ENCODE measurements at places on chromosomes 1 and 21.

- DNase-seq: no peak
These were observed 92.4 kb downstream of the ATP1A1 start for GRCh38 chr1:116465477-116465844.

DNA sequence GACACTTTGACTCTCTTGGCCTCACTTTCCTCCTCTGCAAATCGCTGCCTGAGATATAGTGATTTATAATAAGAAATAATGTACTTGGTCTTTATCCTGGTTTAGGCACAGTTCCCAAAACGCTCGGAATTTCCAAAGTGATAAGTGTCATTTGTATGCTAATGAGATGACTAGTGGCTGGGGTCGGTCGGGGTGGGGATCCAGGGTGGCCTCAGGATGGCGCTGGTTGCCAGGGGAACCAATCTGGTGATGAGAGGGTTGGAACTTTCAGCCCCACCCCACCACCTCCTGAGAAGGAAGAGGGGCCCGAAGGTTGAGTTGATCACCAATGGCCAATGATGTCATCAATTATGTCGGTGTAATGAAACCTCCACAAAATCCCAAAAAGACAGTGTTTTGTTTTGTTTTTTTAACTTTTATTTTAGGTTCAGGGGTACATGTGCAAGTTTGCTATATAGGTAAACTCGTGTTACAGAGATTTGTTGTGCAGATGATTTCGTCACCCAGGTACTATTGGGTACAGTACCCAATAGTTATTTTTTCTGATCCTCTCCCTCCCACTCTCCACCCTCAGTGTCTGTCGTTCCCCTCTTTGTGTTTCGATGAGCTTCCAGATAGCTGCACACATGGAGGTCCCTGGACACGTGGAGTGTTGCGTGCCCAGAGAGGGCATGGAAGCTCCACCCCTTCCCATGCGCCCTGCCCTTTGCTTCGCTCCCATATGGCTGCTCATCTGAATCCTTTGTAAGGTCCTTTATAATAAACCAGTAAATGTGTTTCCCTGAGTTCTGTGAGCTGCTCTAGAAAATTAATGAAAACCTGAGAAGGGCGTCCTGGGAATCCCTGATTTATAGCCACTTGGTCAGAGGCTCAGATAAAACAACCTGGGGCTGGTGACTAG, 97.2 kb downstream of the KCNN3 start:
- DNase-seq: no peak

DNA sequence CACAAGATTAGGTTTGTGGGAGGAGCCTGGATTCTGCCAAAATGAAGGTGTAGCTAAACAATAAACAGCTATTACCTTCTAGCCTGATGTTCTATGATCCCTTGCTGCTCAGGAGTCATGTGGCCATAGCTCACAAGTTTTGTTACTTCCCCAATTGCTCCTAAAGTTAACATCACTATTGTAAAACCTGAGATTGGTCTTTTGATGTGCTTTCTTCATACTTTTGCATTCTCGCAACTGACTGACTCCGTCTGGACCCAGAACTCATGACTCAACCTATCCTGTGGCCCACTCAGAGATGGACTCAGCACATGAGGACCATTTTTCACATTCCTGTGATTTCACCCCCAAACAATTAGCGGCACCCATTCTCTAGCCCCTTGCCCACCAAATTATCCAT, 69.1 kb downstream of the PTGS2 start:
- no peak for DNase-seq

- no peak for DNase-seq
These were observed 28.1 kb downstream of the TMEM50B start for GRCh38 chr21:33451634-33452071.

- DNase-seq: no peak
These were observed 8.2 kb upstream of the LAPTM5 start for GRCh38 chr1:30765556-30766434.

- no peak for DNase-seq
These were observed 10.6 kb upstream of the KIFAP3 start for GRCh38 chr1:170085091-170085490.

- no peak for DNase-seq
These were observed 56.5 kb upstream of the ZNF326 start for GRCh38 chr1:89938171-89939055.

GRCh38 chr1:164137273-164137925, 421.6 kb upstream of the PBX1 start:
- DNase-seq: no peak

DNA sequence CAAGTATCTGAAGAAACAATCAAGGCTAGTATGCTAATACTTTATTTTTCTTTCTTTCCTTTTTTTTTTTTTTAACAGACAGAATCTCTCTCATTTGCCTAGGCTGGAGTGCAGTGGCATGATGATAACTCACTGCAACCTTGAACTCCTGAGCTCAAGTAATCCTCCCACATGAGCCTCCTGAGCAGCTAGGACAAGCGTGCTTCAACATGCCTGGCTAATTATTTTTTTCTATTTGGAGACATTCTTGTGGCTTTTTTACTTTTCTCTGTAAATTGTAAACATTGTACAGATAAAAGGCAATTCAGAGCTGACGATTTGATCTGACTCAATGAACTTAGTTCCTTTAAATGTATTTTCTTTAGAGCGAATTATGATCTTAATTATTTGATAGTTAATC, 41.4 kb downstream of the CCDC18 start:
- no peak for DNase-seq

- DNase-seq: no peak
These were observed 194.1 kb downstream of the ROR1 start for GRCh38 chr1:63967901-63968300.

- no peak for DNase-seq
These were observed 11.0 kb downstream of the MTARC2 start for GRCh38 chr1:220759147-220759546.

GRCh38 chr1:228316589-228317387, 89.8 kb downstream of the TRIM11 start:
- no peak for DNase-seq

DNA sequence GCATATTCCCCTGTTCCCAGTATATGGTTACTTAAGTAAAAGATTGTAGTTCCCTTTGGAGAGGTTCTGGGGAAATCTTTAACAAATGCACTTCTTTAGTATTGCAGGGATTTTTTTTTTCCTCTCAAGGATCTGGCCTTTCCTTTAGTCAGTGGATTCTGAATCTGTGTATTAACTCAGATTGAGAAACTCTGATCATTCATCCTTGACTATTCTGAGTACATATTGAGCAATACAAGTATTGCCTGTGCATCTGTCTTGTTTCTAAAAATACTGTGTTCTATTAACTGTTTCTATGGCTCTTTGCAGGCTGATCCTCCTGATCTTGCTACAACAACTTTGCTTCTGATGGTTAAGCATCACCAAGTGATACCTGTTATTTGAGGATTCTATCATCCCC, 67.8 kb upstream of the FGGY start:
- DNase-seq: no peak

- no peak for DNase-seq
These were observed 528.6 kb downstream of the LTN1 start for GRCh38 chr21:28464095-28464494.

DNA sequence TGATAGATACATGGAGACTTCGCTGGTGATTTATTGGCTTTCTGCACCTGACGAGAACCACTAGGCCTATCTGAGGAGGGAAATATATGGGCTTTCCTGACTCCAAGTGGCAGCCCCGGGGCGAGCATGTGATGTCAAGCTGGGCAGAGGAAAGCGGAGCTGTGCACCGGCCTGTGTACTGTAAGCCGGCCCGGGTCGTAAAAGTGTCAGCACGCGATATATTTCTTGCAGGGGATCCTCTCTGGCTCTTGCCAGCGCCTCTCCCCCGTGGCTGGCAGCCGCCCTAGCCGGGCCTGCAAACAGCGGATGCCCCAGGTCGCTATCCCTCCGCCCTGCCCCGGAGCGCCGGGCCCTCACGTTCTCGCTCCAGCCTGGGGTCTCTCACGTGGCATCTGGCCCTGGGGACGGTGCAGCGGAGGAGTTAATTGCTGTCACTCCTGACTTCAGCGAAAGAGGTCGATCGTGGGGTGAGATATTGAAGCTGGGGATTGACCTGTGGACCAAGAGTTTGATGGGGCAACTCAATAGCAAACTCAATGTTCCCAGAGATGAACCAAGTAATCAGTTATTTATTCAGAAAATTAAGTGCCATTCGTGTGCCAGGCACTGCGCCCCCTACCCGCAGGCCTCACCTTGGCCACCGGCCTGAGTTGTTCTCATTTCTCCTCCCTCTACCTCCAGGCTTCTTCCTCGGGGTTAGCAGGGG, 41.0 kb upstream of the HAO2 start:
- no peak for DNase-seq

DNA sequence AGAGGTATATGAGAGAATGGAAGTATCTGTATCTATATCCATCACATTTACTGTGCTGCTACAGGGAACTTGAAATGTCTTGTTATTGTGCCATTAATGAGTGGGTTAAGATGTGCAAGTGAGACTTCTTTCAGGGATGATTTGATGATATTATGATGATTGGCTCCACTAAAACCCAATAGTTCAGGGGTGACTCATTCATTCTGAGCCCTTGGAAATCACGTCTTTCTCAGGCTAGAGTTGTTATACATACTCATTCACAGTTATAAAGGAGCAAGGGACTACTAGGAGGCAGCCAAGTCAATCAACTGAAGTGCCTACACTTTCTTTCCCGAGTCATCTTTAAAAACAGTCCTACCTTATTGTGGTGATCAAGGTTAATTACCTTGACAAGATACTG, 1109.8 kb upstream of the B3GALT2 start:
- DNase-seq: no peak

- peak; percentile 22 for DNase-seq
These were observed 115.0 kb downstream of the SYF2 start for GRCh38 chr1:25117233-25117823.

GRCh38 chr1:117818456-117818855, 111.0 kb downstream of the GDAP2 start:
- no peak for DNase-seq

- peak; percentile 84 for DNase-seq
These were observed 18.2 kb upstream of the LAMTOR5 start for GRCh38 chr1:110425612-110426152.

DNA sequence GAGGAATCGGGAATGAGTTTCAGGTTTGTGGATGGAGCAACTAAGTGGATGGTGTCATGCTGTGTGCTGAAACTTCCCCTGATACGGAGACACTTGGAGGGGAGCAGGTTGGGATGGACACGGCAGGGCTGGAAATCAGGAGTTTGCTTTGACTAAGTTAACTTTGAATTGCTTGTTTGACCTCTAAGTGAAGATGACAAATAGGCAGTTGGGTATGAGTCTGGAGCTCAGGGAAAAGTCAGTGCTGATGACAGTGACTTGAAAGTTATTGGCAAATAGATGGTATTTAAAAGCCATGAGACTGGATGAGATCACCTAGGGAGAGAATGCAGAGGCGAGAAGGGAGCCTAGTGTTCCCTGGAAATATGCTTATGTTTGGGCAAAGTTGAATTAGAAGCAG, 12.8 kb upstream of the ZSCAN20 start:
- DNase-seq: no peak

DNA sequence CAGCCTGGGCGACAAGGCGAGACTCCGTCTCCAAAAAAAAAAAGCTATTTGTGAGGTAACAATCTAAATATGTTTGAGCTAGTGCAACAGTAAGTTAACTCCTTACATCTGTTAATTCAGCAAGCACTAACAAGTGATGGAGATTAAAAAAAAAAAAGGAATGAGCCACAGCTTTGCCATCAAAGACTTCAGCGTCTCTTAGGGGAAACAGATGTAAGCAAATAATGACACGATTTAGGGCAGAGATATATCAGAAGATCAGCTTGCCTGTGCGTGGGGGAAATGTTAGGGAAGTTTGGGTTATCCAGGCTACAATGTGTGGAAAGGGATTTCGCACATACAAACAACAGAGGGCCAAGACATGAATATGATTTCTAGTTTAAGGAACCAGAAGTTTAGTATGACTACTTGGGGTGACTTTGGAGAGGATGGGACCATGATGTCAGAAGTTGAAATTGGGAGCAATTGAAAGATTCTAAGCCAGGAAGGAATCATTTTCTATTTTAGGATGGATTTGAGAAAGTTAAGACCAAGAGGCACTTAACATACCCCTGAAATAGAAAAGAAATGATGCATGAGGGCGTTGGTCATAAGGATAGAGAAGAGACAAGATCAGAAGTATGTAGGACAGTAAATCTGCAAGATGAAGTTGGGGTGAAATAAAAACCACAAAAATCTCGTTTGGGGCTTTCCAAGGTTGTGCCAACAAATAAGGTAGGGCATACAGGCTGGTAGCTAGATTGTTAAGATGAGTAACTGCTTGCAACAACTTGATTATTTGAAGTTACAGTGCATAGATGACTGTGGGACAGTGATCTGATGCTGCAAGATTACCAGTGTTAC, 2.4 kb upstream of the BRWD1 start:
- DNase-seq: no peak

GRCh38 chr1:117416004-117416403, 48.8 kb downstream of the MAN1A2 start:
- no peak for DNase-seq

GRCh38 chr1:93853940-93854339, 25.1 kb downstream of the DNTTIP2 start:
- DNase-seq: no peak

- DNase-seq: no peak
These were observed 4.1 kb upstream of the ATP2B4 start for GRCh38 chr1:203622486-203622885.

GRCh38 chr1:186750257-186750656, 70.0 kb upstream of the PTGS2 start:
- DNase-seq: no peak

GRCh38 chr1:20071416-20071815, 1.4 kb downstream of the PLA2G5 start:
- DNase-seq: no peak

DNA sequence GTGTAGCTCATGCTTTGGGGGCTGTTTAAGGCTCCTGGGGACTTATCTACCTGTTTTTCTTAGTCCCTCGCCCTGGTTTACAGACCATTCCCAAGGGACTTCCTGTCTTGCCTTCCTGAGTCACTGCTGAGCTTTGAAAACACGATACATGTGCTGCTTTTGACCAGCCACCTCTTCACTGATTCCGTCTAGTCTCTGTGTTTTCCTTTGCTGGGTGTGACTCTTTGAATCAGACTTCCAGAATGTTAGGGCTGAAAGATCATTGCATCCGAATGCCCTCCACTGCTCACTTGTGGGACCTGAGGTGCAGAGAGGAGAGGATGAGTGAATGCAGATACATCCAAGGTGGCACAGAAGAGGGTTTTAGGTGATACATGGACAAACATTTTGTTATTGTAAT, 35.4 kb upstream of the CITED4 start:
- no peak for DNase-seq

- no peak for DNase-seq
These were observed 29.6 kb downstream of the NVL start for GRCh38 chr1:224300346-224300745.

GRCh38 chr1:179121159-179121938, 39.5 kb downstream of the TOR3A start:
- DNase-seq: peak; percentile 52

DNA sequence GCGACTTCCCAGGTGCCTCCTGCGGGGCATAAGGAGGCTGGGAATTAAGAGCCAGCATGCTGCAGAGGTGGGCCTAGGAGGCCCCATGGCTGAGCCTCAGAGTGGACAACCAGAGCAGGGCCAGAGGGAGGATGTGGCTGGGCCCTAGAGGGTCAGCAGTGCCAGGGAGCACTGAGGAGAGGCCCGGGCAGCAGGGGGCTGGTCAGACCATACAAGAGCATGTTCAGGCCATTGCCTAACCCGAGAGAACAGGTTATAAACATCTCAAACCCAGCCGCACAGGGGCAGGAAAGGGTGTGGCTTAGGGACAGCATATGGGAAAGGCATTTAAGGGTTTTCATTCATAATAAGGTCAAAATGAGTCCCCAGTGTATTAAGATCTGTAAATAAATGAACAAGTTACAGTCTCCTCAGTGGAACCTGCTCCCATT, 51.1 kb downstream of the IER5 start:
- DNase-seq: no peak

Data from cerebellar cortex (tissue), 1 donor.